NCI-H524 (cell line): ENCODE measurements at places on chromosomes 1 and 21.

GRCh38 chr1:199742547-199742946, 285.0 kb upstream of the NR5A2 start:
- no peak for DNase-seq

- no peak for DNase-seq
These were observed 51.0 kb downstream of the ABCA4 start for GRCh38 chr1:94069919-94070285.

- DNase-seq = no peak
These were observed 70.3 kb downstream of the OLFML2B start for GRCh38 chr1:161953256-161953920.

GRCh38 chr1:245437369-245438062, 282.7 kb downstream of the KIF26B start:
- no peak for DNase-seq

- DNase-seq = no peak
These were observed 65.9 kb upstream of the L1TD1 start for GRCh38 chr1:62128745-62129144.

DNA sequence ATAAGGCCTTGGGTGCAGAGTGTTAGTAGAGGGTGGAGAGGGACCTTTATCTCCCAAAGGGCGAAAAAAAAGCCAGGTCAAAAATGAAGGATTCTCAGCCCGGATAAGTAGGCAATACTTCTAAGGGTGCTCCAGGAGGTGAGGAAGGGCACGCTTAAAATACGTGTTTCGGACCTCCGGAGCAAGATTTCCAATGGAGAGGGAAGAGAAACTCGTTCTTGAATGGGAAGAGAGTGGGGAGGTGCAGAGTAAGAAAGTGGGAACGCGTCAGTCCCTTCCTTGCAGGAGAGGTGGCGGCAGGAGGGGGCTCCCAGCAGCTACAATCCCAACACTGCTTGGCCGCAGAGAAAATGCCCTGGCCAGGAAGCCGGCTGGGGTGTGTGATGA, 581 bp downstream of the EFCAB14 start:
- DNase-seq = no peak

GRCh38 chr1:226108935-226109828, 46.7 kb downstream of the H3-3A start:
- no peak for DNase-seq

GRCh38 chr1:7929637-7930036, 11.0 kb downstream of the TNFRSF9 start:
- no peak for DNase-seq

DNA sequence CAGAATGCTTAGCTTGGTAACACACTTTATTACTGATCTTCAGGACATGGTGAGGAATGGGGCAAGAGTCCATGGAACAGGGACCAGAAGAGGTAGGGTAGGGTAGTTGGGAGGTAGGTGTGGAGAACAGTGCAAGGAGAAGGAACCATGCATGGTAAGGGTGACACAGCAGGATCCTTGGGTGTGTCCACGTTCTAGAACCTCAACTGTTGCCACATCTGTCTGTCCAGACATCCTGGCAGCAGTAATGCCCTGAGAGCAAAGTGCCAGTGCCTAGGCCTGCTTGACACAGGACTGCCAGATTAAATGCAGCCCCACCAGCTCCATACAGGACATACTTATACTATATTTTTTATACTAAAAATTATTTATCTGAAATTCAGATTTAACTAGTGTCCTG, 13.9 kb downstream of the DMAP1 start:
- DNase-seq = no peak

DNA sequence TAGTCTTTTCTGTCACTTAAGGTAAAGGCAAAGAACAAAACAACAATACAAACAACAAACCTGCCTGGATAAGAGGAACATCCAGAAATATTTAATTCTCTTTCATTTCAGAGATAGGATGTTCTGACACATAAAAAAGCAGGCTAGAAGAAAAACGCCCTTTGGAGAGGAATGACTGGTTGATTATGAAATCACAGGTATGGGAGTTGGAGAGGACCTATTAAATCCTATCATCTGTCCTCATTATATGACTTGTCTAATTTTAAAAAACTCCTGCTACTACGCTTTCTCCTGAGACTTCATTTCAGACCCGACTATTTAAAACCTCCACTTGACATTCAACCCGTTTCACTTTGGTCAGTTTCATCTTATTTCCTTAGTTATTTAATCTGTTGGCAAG, 54.1 kb downstream of the TMPRSS15 start:
- DNase-seq = no peak

DNA sequence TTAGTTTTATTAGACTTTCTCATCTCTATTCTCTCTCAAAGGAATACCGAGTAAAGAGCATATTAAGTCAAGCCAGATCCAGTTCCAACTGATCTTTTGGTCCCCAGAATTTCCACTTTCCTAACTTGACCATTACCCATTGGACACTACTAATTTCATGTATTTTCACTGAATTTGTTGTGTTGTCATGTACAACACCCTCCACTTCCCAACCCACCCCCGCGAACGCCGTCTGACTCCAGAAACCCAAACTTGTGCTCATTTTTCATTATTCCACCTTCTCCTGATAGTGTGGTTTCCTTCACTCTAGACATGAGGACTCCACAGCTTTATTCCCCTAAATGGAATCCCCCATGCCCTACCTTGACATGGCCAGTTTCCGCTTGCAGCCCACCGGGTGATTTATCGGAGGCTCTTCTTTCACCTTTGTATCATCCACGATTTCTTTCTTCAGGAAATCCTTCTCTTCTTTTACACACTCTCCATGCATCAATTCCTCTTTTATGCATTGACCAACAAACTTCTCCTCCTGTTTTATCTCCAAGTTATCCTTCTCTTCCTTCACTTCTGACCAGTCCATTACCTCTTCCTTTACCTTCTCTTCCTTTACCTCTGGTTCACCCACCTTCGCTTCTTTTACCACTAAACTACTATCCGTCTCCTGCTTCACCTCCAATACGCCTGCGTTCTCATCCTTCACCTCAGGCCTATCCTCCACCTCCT, 805 bp downstream of the ZNHIT6 start:
- DNase-seq = no peak

GRCh38 chr1:30111431-30111830, 612.0 kb downstream of the MATN1 start:
- peak; percentile 21 for DNase-seq
